ENCODE measurements at places on chromosomes 13 and 19. TPM values are rescaled to one million over a fixed set of nuclear protein-coding genes. Genes with fewer than 3 reads are reported as not detected.

Gene HAUS8
- total RNA-seq = 2.4 TPM

Gene ZNF224
- total RNA-seq = 49.9 TPM

Gene ZNF578
- 10.6 TPM for total RNA-seq

Gene TRPC4
- total RNA-seq = 10.6 TPM

Gene HSD17B14
- total RNA-seq = 6.9 TPM

Gene SIGLEC5
- 0.44 TPM for total RNA-seq

Gene DOCK6
- total RNA-seq = 42.7 TPM

Gene ZNF426
- total RNA-seq = 28.7 TPM

Gene CGB3
- total RNA-seq = 0.72 TPM

Gene ZNF284
- 6.8 TPM for total RNA-seq

Gene CYP4F11
- 0.69 TPM for total RNA-seq

Gene LILRB1
- 1.1 TPM for total RNA-seq

Gene HIF3A
- total RNA-seq = 54.9 TPM

Gene ZNF730
- 7.9 TPM for total RNA-seq

Gene CEACAM1
- total RNA-seq = 4.4 TPM
